ENCODE measurements at places on chromosomes 6 and 20.

DNA sequence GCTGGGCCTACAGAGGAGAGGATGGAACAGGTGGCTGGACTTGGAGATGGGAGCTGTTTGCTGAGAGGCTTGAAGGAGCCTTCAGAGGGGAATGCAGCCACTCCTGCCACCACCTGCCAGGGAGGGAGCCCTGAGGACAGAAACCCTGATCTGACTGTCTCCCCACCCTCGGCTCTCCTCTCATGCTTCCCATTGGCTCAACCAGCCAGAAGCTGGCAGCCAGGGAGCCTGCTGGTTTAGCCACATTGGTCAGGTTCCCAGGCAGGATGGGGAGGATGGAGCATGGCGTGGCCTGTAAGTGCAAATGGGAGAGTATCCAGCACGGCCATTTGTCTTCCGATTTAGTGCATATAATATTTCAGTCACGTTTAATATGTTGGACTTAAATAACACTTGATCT lies 12.8 kb downstream of the TREM1 start:
- DNase-seq, result no peak

DNA sequence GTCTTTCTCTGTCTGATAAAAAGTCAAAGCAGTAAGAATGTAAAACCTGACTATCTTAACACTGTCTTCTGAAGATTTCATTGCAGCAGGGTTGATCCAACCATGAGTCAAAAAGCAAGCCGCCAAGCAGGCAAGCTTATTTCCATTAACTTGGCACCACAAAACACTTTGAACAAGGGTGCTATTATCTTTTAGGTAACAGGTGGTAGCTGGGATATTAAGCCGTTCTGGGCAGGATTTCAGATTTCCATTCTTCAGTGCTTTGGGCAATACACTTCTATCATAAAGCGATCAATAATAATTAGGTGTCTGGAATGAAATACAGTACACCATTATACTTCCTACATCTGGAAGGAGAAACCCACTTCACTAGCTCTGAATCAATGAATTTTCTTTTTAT lies 181.9 kb downstream of the TBC1D7 start:
- no peak for DNase-seq

GRCh38 chr6:53894091-53894490 lies 99.3 kb downstream of the LRRC1 start:
- peak; percentile 0 for DNase-seq

- no peak for DNase-seq
These were observed 11.6 kb downstream of the CAGE1 start for GRCh38 chr6:7377961-7378360.

GRCh38 chr6:34370361-34370760 lies 22.1 kb downstream of the NUDT3 start:
- no peak for DNase-seq

DNA sequence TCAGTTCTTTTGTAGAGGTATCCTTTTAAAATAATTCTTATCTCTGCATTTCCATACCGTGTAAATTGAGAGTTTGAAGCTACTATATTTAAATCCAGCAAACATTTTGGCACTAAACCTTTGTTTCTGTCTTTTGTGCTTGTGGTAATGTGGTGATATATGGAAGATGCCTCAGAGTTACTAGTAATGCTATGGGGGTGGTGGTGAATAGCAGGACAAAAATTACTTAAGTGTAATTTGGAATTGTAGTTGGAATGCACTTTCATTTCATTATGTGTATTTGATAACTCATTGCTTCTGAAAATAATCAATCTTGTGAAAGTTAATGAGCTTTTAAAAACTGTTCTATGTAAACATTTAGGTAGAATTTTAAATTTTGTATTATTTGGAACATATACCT lies 404.5 kb downstream of the PHF3 start:
- no peak for DNase-seq

DNA sequence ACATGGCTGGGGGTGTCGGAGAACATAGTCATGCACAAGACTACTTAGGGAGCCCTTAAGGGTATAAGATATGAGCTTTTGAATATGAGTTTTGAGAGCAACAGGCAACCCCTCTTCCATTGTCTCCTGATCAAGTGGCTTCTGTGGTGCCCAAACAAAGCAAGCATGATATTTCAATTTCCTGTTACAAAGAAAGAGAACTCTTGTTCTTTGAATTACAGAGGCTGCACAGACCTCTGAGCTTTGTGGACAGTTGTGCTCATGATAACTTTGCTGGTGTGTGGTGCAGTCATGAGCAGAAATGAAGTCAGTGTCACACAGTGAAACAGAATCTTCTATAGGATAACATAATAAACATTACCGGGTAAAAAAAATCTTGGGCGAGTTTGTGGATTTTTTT lies 66.8 kb upstream of the THEMIS start:
- no peak for DNase-seq

- no peak for DNase-seq
These were observed at the start of gene SLC35D3 for GRCh38 chr6:136921936-136922684. Gene SLC35D3, plus strand, starts transcription at chr6:136922301. Its CDS starts 128 bp downstream, at chr6:136922429.

DNA sequence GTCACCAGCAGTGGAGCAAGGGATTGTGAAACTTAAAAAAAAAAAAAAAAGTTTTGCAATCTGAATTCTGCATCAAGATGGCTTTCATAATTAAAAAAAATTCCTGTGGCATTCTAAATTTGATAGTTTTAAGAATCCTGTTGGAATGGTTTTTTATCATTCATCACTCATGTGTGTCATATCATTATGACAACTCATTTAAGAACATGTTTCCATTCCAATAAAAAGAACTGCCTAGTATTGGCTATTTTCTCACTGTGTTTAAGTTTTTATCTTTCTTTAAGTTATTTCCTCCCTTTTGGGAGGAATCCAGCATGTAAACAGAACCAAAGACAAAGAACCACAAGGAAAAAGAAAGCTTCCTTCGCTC lies 26.2 kb upstream of the RHAG start:
- no peak for DNase-seq

DNA sequence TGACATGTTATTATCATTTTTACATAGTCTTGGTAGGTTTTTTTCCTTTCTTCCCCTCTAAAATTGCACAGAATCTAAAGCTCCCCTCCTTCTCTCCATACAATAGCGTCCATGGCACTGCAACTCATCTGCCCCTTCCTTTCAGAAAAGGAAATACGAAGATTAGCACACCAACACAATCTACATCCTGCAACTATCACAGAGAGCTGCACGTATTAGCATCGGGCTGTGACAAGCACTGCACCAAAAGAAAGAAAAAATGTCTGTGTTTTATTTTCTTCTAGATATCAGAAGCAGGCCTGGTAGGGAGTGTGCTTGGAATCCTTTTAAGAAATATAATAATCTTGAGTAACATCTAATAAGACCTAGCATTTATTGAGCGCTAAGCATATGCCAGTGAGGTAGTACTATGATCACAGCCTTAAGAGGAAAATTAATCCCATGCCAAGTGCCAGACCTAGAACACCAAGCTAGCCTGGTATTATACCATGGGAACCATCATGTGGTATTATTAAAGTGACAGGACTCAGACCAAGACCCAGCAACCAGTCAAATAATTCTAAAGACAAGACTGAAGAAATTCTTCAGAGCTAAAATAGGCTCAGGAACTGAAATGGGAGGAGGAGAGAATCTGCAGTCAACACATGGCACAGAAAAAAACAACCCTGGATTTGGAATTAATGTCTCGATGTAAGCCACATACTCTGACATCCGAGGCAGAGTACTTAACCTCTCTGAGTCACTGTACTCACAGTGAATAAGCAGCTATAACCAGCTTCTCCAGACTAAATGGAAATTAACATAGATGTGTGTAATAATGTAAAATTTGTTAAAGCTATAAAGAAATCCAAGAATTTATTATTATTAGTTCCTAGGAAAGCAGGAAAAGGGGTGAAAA lies 124.3 kb downstream of the IPCEF1 start:
- DNase-seq, result no peak

DNA sequence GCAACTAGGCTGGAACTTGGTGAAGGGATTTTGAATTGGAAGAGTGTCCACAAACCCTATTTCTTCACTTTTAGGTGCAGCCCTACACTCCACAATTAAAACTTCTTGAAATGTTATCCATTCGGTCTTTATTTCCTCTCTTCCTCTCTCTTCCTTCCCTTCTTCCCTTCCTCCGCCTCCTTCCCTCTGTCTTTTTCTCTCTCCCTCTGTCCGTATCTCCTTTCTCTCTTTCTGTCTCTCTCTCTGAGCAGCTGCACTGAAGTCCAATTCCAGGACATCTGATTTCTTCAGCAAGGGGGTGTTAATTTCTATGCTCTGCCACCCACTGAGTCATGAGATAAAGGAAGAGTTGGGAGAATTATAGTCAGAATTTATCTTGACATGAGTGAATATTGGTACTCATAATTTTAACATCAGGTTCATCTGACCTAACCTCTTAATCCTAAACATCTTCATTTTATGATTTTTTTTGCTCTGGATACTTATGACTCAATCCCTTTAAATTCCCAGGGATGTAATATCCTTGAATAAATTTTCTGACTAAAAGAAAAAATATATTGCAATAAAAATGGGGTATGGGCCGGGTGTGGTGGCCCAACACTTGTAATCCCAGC lies 84.2 kb downstream of the BCAS1 start:
- no peak for DNase-seq

DNA sequence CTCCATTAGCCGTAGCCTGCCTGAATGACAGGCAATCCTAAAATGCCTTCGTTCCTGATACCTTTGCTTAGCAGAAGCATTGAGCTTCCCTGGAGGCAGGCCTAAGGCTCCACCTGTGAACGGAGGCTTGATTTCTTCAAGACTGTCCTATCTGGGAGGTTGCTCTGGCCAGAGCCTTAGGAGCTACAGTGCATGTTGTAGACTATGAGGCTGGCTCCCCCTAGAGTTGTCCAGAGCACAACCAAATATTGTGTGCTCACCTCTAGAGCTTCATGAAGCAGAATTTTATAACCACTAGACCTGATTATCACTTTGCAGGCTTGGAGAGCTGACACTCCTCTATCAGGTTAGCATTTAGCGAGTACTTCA lies 217.8 kb downstream of the MAFB start:
- DNase-seq, result no peak

DNA sequence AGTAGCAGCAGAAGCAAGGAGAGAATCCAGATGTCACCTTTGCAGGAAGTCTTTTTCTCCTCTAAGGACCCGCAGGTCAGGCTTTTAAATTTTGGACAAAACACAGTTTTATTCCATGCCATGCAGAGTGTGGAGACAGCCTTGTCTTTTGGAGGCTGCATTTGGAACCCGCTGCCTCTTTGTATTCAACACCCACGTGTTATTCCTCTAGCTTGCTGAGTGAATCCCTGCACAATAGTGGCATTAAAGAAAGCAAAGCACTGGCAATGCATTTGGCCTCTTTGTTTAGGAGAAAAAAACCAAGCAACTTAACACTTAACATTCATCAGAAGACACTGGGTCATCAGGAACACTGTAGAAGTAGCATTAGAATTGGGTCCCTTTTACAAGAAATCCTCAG lies 43.5 kb downstream of the TFAP2B start:
- DNase-seq, result no peak

DNA sequence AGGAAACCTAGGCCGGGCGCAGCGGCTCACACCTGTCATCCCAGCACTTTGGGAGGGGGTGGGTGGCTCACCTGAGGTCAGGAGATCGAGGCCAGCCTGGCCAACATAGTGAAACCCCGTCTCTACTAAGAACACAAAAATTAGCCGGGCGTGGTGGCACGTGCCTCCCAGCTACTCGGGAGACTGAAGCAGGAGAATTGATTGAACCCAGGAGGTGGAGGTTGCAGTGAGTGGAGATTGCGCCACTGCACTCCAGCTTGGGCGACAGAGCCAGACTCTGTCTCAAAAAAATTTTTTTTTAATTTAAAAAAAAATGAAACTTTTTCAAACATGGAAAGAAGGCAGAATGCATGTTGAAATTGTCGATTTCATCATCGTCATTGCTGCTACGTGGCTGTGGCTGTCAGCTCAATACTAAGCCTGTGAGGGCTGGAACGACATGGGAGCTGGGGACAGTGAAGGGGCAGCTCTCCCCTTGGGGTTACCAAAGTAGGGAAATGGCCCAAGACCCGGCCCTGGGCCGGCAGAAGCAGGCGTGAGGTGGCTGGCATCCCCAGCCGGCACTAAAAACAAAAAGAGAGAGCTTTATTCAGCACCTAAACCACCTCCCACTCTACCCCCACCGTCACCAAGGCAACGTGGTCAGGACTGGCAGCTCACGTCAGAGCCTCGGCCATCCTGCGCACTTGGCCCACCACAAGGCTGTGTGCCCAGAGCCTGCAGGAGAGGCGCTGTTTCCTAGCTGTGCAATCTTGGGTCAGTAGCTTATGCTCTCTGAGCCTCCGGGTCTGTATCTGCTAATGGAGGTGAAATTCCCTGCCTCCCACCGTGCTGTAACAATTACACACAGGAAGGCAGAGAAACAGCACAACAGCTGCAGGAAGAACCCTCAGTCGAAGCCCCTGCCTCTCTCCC lies 30.8 kb downstream of the AGPAT4 start:
- DNase-seq, result peak; percentile 19

- DNase-seq, result no peak
These were observed 5.6 kb downstream of the SLC17A5 start for GRCh38 chr6:73648166-73648565.

DNA sequence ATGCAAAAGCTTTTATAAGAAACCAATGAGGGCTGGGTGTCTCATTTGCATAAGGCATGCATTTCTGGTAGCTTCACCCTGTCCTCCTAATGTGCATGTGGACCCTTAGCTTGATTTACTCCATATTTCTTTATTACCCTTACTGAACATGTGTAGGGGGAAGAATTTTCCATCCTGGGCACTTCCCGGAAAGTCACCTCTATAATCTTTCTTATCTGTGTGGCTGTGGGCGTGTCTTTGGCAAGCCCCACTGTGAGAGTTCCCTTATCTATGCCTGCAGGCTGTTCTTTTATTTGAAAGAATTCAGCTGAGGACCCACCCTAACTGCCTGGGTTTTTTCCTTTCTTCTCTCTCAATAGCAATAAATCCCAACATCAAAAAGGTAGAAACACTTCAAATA lies 627.8 kb downstream of the DOK5 start:
- DNase-seq, result no peak

DNA sequence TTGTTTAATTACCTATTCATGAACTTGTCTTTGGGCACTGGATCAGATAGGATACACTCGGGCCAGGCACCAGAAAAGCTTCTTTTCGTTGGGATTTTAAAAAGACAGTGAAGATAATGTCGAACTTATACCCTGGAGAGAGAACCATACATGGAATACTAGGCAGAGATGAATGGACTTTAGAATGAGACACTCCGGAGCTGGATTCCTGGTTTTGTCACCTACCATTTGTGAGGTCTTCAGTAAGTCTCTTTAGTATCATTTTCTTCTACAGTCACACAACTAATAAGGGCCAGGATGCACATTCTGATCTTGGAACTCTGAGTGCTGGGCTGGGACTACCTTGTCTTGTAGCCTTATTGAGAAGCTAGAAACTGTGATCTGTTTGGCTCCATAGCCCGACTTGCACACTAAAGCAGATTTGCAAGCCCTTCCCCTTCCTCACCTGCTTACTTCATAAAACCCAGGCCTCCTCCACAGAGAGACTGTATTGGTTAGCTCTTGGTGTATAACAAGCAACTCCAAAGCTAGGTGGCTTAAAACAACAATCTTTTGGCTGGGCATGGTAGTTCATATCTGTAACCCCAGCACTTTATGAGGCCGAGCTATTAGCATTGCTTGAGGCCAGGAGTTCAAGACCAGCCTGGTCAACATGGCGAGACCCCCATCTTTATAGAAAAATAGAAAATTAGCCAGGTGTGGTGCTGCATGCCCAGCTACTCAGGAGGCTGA lies 7.4 kb upstream of the IFT52 start:
- no peak for DNase-seq

GRCh38 chr6:126268092-126268491 lies 71.8 kb upstream of the CENPW start:
- DNase-seq, result no peak

Measured in stimulated activated CD8-positive, alpha-beta memory T cell treated with anti-CD3 and anti-CD28 coated beads, Interleukin-15, amount 100 ng/mL, for 24 hours (primary cell).